ENCODE measurements at places on chromosomes 4 and X.

GRCh38 chr4:86359944-86360478, at the start of gene MAPK10:
Gene MAPK10 (minus strand): TSS chr4:86360053.
- peak; percentile 69 for DNase-seq

DNA sequence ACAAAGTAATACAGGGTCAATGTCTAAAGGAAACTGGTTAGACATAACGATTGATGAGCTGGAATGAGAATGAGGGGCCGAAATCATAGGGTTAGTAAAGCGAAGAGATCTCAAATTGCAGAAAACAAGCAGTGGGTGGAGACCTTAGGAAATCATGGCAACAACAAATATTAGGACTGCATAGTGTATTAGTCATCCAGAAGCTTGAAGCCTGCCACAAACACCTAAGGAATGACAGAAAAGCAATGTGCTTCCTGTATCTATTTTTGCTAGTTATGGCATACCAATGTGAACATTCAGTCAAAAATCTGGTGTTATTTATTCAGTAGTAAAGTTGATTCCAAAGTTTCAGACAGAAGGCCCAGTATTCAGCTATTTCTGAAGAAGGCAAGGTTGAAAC, 410.9 kb upstream of the CT83 start:
- no peak for DNase-seq

GRCh38 chrX:23003116-23003515, 3.4 kb downstream of the DDX53 start:
- no peak for DNase-seq

GRCh38 chr4:41448934-41449333, 89.0 kb upstream of the LIMCH1 start:
- no peak for DNase-seq

DNA sequence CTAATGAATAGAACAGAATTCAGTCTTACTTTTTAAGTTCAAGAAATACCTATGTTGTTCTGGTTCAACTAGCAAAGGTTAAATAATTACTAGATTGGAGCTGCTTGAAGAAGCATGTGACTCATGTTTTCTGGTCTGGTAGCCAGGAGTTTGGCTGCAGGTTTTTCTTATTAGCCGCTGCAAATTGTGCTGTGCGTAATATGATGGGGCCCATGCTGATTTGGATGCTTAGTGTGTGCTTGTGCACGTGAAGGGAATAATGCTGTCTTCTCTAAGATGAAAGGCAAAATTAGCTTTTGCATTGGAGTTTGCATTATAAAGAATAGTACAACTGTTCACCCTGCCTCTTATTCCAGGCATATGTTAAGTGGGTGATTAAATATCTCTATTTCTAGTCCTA, 219.6 kb downstream of the SNCA start:
- no peak for DNase-seq
